IMR-90 (cell line): ENCODE measurements at places on chromosomes 13 and 19. TPM values are rescaled to one million over a fixed set of nuclear protein-coding genes. Genes with fewer than 3 reads are reported as not detected.

DNA sequence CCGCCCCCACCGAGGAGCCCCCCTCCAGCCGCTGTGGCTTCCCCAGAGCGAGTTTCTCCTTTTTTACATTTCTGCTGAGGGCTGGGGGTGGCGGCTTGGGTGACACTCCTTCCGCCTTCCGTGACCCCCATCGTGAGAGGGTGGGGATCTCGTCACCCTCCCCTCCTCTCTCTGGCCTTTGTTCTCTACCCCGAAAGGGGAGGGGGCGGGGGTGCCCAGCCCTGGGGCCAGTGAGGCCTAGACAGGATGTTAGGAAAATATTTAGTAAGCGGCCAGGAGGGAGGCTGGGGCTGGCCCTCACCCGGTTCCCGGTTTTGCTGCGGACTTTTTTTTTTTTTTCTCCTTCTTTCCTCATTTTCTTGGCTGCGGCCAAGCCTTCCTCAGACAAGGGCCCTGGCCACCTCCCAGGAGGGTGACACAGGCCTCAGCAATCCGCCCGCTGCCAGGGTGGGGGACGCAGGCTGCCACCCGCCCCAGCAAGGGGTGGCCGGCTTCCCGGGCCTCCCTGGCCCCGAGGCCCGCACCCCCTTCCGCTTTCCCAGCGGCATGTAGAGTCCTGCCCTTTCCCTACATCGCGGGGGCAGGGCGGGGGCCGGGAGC, 3.9 kb downstream of the MIDN start:
- DNase-seq = peak; percentile 88

- no peak for DNase-seq
Observed at GRCh38 chr13:27257648-27258253, 6.4 kb downstream of the RPL21 start.

DNA sequence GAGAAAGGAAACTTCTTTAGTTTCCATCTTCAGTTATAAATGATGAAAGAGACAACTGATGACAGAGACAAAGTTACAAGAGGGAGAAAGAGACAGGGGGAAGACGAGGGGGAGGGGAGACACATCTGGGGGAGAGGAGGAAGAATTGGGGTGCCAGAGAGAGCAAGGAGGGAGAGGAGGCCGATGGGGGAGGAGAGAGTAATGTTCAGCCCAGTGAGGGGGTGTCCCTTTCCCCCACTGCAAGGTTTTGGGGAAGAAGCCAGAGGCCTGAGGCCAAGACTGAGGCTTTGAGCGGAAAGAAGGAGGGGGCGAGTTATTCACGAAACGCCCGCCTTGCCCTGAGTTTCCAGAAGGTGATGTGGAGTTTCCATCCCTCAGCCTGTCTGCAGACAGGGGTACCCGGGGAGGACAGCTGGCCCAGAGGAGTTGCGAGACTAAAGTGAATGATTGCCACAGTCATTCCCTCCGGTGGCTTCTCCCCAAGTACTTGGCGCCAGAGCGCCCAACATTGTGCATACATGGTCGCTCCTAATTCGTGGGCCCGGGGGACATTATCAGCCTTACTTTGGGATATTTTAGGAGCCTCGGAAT, 558 bp upstream of the PPAN start:
- no peak for DNase-seq

DNA sequence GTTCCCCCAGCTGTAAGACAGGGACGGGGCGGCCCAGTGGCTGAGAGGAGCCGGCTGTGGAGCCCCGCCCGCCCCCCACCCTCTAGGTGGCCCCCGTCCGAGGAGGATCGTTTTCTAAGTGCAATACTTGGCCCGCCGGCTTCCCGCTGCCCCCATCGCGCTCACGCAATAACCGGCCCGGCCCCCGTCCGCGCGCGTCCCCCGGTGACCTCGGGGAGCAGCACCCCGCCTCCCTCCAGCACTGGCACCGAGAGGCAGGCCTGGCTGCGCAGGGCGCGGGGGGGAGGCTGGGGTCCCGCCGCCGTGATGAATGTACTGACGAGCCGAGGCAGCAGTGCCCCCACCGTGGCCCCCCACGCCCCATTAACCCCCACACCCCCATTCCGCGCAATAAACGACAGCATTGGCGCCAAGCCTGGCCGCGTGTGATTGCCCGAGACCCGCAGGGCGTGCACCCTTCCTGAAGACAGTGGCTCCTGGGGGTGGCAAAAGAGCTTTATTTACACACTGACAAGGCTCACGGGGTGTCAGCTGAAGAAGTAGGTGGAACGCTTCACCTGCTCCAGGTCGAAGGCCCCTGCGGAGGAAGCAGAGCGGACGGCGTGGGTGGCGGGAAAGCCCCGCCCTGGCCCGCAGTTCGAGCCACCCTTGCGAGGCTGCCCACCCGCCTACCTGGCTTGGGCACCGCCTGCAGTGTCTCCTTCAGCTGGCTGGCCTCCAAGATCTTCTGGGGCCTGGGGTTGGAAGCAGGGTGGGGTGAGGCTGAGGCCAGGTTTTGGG, 16.4 kb downstream of the POLRMT start:
- DNase-seq = no peak

GRCh38 chr13:45788011-45788410, 63.5 kb downstream of the SIAH3 start:
- DNase-seq = no peak

- DNase-seq = no peak
Observed at GRCh38 chr19:56837492-56838023, 3.0 kb downstream of the PEG3 start.

- no peak for DNase-seq
Observed at GRCh38 chr13:45932676-45933075, 81.1 kb upstream of the SIAH3 start.

DKKL1 gene
- not detected in 2 replicates for total RNA-seq

- DNase-seq = no peak
Observed at GRCh38 chr13:102558029-102558428, 38.8 kb upstream of the TPP2 start.

TTYH1 gene
- not detected in 2 replicates for total RNA-seq

- no peak for DNase-seq
Observed at GRCh38 chr13:22925881-22926747, 254.7 kb upstream of the SGCG start.

LILRA1 gene
- total RNA-seq = not detected in 2 replicates

- DNase-seq = no peak
Observed at GRCh38 chr19:2180114-2180513, 16.4 kb downstream of the DOT1L start.

- peak; percentile 19 for DNase-seq
Observed at GRCh38 chr13:99812625-99813024, 158.9 kb downstream of the ZIC5 start.

KLK8 gene
- not detected in 2 replicates for total RNA-seq

DNA sequence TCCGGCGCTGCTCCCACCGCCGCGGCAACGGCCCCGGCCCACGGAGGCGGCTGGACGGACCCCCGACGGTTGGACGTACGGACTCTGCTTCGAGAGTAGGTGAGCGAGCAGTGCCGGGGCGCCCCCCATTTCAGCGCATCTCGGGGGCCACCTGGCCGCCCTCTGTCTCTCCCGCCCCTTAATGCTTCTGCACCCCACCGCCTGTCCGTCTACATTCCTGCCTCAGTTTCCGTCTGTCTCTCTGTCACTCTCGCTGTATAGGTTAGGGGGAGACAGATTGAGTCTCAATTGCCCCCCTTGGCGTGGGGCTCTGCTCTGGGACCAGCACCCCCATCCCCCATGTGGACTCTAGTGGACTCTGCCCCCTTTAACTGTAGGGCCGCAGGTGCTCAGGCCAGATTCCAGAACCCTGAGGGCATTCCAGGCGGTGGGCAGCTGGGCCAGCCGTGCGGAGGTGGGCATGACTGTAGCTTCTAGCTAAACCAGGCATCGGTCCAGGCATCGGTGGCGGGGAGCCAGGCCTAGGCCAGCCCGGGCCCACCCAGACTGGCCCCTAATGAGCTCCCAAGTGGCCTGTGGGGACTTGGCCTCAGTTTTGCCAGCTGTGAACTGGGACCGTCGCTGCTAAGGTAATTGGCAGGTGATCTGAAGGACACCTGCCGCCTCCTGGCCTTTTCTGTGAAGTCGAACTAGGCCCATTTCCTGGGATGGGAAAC, 373 bp downstream of the TNFAIP8L1 start:
- no peak for DNase-seq

NOTCH3 gene
- total RNA-seq = 5.9 and 7.2 TPM in 2 replicates

- DNase-seq = no peak
Observed at GRCh38 chr19:17803264-17803896, 8.4 kb downstream of the B3GNT3 start.

URAD gene
- total RNA-seq = not detected in 2 replicates

DNA sequence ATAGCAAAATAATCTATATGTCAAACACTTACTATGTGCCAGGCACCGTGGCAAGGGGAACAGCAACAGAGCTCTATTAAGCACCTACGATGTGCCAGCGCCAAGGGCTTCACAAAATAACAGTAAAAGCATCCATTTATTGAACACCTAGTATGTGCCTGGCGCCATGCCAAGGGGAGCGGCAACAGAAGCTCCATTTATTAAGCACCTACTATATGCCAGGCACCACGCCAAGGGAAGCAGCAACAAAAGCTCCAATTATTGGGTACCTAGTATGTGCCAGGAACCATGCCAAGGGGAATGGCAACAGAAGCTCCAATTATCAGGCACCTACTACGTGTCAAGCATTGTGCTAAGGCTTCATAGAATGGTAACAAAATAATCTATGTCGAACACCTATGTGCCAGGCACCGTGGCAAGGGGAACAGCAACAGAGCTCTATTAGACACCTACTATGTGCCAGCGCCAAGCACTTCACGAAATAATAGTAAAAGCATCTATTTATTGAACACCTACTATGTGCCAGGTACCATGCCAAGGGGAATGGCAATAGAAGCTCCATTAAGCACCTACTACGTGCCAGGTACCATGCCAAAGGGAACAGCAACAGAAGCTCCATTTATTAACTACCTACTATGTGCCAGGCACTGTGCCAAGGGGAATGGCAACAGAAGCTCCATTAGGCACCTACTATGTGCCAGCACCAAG, 107.7 kb downstream of the PTPRS start:
- no peak for DNase-seq

- DNase-seq = no peak
Observed at GRCh38 chr19:38718747-38719543, 25.3 kb downstream of the CAPN12 start.

- DNase-seq = no peak
Observed at GRCh38 chr13:100818711-100819110, 144.1 kb upstream of the TMTC4 start.

GRCh38 chr19:29290853-29291252, 77.9 kb upstream of the UQCRFS1 start:
- no peak for DNase-seq

DNA sequence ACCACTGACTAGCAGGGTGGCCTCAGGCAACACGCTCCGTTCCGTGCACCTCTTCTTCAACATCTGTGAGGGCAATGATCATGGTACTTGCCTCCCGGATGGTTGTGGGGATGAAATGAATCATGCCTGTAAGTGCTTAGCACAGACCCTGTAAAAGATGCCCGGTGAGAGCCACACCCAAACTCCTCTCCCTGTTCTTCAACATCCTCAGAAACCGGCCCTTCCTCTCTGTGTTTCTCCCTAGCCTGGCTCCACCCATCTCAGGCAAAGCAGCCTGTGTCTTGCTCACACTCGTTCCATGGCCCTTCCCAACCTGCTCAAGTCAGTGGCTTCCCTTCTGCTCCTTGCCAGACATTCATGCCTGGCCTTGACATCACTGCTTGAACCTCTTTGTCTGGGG, 5.8 kb upstream of the DMKN start:
- DNase-seq = peak; percentile 27

GRCh38 chr19:52170863-52171320, 529 bp downstream of the ZNF836 start:
- no peak for DNase-seq

DPF1 gene
- total RNA-seq = 3.2 and 4.2 TPM in 2 replicates

GRCh38 chr13:68066879-68067513, 836.9 kb upstream of the PCDH9 start:
- DNase-seq = no peak

LENG1 gene
- total RNA-seq = 2.7 and 5.0 TPM in 2 replicates

- DNase-seq = peak; percentile 89
Observed at GRCh38 chr13:50529154-50529882, 314.2 kb downstream of the DLEU7 start.

CYP2S1 gene
- 0.54 and 0.83 TPM in 2 replicates for total RNA-seq

DNA sequence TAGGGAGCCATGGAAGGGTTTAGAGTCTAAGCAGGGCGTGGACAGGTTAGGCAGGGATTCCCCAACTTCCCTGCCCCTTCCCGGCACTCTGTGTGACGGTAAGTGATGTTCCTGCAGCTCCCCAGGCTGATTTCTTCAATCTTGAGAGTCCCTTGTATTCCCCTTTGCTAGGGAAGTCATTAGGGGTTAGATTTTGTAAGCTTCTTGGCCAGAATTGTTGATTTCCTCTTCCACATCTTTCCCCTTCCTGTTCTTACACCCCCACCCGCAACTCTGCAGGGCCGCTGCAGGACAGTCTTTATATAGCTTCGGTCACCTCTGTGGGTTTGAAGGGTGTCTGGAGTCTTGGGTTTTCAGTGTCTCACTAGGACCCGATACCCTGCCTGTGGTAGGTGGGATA, 10.6 kb upstream of the ADGRE1 start:
- no peak for DNase-seq

GRCh38 chr13:112270951-112271350, 105.2 kb upstream of the SPACA7 start:
- DNase-seq = no peak

CGB8 gene
- not detected in 2 replicates for total RNA-seq

DNA sequence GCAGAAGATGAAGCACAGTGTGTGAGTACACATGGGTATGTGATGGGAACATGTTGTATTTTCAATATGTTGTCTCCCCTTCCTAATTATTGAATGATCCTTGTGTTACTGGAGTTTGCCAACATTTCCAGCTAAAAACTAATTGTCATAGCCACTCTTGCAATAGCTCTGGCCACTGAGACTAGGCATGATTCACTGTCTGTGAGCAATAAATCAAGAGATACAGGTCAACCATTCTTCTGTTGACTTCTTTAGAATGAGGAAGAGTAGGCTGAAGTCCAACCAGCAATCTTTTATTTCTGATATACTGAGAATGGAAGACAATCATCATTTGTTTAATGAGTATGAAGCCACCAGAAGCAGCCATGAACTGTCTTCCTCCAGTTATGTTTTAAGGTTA, 413.9 kb downstream of the SLITRK5 start:
- DNase-seq = no peak

GRCh38 chr13:56528040-56528790, 612.5 kb upstream of the PRR20A start:
- no peak for DNase-seq

DNA sequence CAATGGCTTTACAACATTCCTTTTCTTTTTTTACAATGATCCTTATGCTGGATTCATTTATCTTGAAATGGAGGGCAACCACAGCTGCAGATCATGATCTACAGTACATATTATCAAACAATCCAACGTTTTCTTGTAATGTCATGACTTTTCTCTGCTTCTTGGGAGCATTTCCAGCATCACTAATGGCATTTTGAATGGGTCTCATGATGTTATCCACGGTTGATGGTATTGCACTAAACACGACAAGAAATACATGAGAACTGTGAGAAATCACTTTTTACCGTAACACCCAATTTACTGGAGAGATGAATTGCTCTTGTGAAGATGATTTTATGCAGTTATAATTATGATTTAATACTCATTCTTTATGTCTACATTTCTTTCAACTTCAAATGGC, 16.2 kb upstream of the ACOD1 start:
- no peak for DNase-seq

DNA sequence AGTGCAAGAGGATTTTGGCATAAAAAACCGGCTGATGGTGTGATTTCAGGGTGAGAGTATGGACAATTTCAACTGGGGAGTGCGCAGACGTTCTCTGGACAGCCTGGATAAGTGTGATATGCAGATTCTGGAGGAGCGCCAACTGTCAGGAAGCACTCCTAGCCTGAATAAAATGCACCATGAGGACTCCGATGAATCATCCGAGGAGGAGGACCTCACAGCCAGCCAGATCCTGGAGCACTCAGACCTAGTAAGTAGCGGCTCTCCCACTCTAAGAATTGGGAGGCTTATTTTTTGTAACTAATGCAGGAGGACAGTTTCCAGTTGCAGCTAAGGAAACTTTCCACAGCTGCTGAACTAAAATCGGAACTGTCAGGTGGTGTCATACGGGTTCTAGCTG, 53.6 kb downstream of the ZAR1L start:
- peak; percentile 92 for DNase-seq
